ENCODE measurements at places on chromosomes 1 and 21.
A peak's percentile ranks its signal among the peaks of the same experiment; 100 is the strongest.

- DNase-seq, result no peak
Measured at GRCh38 chr1:93756657-93757056, 75.0 kb upstream of the BCAR3 start.

- no peak for DNase-seq
Measured at GRCh38 chr1:44576456-44577150, 97.7 kb downstream of the TMEM53 start.

DNA sequence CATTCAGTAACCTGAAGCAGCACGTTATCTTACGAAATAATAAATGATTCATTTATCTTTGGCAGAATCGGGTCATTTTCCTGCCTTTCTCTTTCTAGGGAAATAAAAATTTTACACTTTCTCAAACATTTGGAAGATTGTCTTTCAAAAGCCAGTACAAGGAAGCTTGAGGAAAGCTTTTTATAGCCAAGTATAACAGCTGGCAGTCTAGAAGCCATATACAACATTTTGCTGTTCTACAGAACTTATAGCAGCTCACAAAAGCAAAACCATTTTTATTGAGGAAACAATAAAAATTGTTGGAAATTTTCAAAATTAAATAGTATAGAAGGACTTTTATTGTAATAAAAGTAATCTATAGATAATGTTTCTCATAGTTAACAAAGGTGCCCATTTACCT is 448.6 kb downstream of the SMYD3 start:
- no peak for DNase-seq

- no peak for DNase-seq
Measured at GRCh38 chr1:223231011-223231572, 88.0 kb upstream of the TLR5 start.

- no peak for DNase-seq
Measured at GRCh38 chr1:167156466-167156865, 62.6 kb downstream of the STYXL2 start.

GRCh38 chr1:29330856-29331255 is 94.5 kb downstream of the PTPRU start:
- no peak for DNase-seq

- DNase-seq, result no peak
Measured at GRCh38 chr1:33348194-33348593, 27.3 kb upstream of the A3GALT2 start.

GRCh38 chr1:168906367-168906766 is 177.4 kb upstream of the DPT start:
- no peak for DNase-seq

DNA sequence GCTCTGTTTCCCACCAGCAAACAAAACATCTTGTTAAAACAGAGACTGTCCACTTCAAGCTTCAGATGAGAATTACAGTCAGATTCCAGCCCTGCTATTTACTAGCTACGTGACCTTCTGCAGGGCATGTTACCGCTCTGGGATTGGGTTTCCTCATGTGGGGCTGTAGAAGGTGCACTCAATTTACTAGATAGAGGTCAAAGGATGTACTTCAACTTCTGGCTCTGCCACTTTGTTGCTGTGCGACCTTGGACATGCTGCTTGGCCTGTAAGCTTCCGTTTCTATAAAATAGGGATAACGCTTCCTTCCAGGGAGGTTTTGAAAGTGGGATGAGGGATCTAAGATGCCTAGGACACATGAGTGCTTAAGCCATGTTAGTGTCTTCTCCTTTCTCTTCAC is 46.0 kb upstream of the LRIG2 start:
- DNase-seq, result no peak

GRCh38 chr1:173479649-173480048 is 2.5 kb downstream of the PRDX6 start:
- DNase-seq, result no peak

GRCh38 chr1:32786856-32787255 is 30.3 kb downstream of the YARS1 start:
- no peak for DNase-seq

- DNase-seq, result peak; percentile 11
Measured at GRCh38 chr1:219174460-219175211, 958 bp downstream of the LYPLAL1 start.

DNA sequence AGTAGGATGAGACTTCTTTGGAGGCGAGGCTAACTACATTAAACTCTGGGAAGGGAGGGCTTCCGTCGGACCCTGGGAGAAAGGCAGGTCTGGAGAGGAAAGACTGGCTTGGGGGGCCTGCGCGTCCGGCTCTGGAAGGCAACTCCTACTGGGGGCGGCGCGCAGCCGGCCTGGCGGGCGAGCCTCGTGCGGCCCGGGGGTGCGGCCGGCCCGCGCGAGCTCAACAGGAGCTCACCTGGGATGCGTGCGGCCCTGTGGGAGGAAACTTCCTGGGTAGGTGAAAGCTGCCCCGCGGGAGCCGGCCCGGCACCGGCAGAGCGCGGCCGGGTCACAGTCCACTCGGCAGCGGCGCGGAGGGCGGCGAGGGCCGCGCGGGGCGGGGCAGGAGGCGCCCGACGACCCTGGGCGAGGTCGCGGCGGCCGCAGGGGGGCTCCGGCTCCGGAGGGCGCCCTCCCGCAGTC is 449 bp downstream of the EPS15 start:
- peak; percentile 57 for DNase-seq

DNA sequence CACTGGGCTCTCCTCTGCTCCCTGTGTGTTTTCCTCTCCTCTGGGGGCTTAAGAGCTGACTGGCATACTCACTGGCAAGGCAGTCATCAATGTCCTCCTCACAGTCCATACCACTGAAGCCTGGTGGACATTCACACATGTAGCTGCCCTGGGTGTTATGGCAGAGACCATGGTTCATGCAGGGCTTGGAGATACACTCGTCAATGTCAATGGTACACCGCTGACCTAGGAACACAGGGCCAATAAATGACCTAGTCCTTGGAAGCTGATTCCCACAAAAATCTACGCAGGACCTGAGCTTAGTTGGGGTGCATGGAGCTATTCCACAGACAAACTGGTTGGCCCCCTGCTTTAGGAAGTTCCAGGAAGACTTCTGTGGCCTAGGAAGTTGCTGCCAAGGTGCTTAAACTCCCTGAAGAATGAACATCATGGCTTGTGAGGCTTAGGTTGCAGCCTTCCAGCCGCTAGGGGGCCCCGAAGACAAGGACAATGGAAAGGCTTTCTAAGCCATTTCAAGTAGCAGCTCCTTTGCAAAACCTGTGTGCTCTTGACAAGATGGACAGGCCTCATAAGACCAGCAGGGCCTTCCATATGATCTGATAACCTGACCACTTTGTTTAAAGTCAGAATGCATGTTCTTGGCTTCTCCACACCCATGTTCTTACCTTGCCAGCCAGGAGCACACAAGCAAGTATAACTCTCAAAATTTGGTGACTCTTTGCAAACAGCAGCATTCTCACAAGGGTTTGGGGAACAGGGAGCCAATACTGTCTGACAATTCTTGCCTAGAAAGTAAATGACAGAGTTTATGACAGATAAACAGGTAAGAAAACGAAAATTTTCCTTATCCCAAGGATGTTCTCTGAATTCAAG is 52.3 kb upstream of the ADAM30 start:
- DNase-seq, result peak; percentile 74

DNA sequence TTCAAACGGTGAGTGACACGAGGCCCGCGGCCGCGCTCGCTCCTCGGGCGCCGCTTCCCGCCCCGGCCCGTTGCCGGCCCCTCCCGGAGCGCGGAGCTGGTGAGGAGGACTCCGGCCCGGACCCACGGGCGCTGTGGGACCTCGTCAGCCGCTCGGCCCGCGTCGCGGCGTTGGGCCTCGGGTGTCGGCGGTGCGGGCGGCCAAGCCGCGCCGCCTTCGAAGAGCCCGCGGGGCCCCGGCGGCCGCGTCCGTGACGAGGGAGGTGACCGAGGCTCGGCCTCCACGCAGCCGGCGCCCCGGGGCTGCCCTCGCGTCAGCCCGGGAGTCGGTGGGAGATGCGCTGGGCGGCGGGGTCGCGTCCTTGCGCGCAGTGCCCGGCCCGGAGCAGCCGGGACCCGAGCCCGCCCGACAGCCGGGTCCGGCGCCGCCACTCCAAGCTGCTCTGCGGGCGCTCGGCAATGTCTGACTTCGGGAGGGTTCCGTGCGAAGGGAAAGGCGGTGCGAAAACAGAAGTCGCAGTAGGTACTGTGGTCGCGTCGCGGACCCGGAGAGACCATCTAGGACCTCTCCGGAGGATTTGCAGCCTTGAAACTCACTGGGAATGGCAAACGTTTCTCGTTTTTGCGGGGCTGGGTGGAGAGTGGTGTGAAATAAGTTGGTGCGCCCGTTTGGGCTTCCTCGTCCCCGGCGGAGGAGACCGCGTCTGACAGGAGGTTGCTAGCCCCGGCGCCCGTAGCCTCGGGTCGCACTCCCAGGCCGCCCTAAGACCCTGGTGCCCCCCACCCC is 829 bp downstream of the SPEN start:
- peak; percentile 62 for DNase-seq

- no peak for DNase-seq
Measured at GRCh38 chr1:87156124-87156523, 172.6 kb upstream of the LMO4 start.

- DNase-seq, result no peak
Measured at GRCh38 chr1:18734461-18735223, 104.0 kb downstream of the PAX7 start.

DNA sequence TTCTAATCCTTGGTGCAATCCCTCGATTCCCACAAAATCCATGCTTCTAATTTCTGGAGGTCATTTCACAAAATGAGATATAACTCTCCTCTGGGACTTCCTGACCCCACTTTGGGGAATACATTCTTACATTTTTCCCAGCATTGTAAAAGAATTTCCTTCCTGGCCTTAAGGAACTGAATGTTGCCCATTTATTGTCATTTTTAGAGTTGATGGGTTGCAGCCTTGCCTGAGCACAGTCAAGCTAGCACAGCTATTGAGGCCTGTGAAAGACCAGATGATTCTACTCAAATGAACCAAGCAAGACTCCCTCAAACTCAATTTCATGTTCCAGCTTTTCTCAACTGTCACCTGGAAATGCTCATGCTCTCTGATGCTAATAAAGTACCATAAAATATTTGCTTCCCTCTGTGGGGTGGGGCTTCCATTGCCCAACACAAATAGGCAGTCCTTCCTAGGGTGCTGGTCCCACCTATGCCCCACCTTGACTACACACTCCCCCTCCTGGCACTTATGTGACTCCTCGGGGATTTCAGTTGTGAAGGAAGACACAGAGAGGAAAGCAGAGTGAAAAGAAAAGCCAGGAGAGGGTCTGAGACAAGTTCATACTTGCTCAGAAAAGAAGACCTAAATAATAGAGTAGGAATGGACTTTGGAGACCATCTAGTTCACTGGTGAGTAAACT is 24.0 kb upstream of the CDC7 start:
- no peak for DNase-seq

DNA sequence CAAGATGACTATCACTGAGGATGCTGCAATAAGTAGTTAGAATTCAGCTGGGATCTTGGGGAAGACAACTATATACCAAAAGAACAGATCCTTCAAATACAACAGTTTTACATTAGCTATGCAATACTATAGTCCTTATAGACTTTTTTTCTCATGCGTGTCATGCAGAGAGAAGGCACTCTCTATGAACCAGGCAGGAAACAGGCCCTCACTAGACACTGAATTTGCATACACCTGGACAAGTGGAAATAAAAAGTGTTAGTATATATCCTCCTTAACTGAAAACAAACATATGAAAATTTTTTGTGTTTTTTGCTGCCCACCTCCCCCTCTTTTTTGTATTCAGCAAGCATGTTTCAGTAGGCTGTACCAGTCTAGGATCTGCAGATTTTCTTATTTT is 29.9 kb downstream of the TMCO1 start:
- no peak for DNase-seq

GRCh38 chr1:32965251-32965747 is 690 bp upstream of the RNF19B start:
- DNase-seq, result no peak

GRCh38 chr21:46325073-46325912 is 1.3 kb downstream of the PCNT start:
- DNase-seq, result peak; percentile 36

- no peak for DNase-seq
Measured at GRCh38 chr1:175419684-175420517, 227.3 kb upstream of the KIAA0040 start.

GRCh38 chr1:157963713-157964112 is 29.7 kb upstream of the KIRREL1 start:
- peak; percentile 48 for DNase-seq

DNA sequence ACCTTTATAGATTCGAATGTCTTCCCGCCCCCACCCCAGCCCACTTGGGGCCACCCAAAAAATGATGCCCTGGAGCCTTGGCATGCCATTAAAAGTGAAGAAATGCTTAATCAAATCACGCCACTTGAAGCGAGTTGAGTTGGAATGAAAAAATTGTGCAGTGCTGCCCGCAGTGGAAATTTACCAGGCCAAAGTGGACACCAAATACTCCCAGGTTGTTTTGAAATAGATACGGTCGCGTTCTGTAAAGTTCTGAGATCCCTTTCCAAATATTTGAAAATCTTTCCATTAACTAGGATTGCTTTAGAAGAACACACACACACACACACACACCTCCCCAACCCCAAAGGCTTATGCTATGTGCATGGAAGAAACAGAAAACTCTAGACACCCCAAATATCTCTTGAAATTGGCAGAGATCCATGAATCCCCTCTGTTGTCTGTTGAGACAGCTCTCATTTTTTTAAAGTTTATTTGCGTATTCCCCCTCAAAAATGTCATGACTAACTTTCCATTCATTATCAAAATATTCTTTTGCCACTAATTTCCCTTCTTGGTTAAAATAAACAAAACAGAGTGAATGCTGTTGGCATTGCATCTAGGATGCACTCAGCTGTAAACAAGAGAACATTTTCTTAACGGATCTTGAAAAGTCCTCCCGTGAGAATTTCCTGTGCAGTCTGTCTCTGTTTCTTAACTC is 142.3 kb upstream of the KCNE2 start:
- DNase-seq, result no peak

GRCh38 chr1:163094182-163094581 is 25.0 kb downstream of the RGS4 start:
- no peak for DNase-seq

DNA sequence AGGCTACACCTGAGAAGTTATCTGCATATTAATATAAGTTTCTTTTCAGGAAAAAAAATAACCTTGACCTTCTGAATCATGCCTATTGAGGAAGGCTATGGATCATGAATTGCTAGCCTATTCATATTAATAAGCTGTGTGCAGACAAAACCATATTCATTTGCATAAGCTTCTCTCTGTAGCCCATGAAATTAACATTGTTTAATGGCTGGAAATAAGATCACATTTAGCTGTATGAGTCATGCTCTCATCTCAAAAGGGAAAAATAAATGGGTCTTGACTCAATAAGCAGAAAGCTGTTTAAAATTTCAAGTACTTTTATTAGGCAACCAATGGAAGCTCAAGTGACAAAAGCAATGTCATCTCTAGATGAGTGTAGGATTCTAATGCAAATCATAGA is 330.0 kb upstream of the DEPDC1 start:
- no peak for DNase-seq

GRCh38 chr1:208834381-208835096 is 590.4 kb upstream of the PLXNA2 start:
- DNase-seq, result no peak

GRCh38 chr1:112527266-112528010 is 18.7 kb downstream of the WNT2B start:
- no peak for DNase-seq

DNA sequence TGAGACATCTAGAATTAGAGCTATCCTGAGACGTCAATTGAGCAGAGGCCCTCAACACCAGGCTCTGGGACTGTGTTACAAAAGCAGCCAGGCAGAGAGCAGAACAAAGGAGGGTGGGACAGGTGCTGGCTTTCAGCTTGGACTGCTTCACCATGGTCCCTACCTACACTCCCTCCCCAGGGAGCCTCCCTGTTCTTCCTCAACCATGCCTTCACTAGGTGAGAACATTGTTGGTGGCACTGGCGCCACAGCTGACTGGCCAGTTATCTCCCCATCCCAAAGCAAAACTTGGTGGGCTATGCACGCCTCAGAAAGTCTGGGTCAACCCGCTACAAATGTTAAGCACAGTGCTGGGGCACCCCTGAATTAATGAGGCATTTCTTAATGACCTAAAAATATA is 87.8 kb downstream of the NMNAT2 start:
- DNase-seq, result no peak
